ENCODE measurements at places on chromosomes 12 and 14. TPM values are rescaled to one million over a fixed set of nuclear protein-coding genes. Genes with fewer than 3 reads are reported as not detected.

The KRT6C gene
- not detected for polyA plus RNA-seq

The CD69 gene
- polyA plus RNA-seq, result 1.7 TPM

DNA sequence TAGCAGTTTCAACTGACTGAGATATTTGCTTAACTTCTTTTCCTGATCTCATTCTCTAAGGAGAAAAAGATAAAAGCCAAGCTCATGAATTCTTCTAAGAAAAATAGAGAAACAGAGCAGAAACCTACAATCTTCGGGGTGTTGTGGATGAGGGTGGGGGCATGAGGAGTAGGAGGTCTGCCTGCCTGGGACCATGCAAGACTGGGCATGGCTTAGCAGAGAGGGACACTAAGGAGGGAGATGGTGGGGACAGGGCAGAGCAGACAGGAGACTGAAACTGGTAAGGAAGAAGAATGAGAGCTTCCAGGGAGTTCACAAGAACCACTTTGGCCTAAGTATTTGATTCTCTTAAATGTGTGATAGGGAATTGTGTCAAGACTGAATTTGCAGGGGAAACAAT is 188.0 kb downstream of the CFAP54 start:
- DNase-seq, result no peak

- DNase-seq, result peak; percentile 92
These were observed at the start of gene SVOP for GRCh38 chr12:109020796-109021380. Gene SVOP, minus strand, starts transcription at chr12:109021068. Its CDS starts 200 bp downstream, at chr12:109020868.

DNA sequence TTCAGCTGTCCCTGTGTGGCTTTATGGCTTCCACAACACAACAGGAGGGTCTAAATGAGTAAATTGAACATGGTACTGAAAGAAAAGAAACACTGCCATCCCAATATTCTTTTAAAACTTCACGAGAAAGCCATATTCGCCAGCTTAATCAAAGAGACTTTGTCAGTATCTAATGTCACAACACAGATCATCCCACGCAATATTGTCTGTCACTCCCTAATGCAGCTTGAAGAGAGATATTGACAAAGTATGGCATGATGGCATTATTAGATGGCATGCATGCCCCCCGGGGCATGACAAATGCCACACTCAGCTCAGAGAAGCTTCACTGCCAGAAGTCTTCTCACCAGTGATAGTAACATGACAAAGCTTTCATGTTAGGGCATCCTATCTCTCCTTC is 197.8 kb downstream of the TTC8 start:
- no peak for DNase-seq

DNA sequence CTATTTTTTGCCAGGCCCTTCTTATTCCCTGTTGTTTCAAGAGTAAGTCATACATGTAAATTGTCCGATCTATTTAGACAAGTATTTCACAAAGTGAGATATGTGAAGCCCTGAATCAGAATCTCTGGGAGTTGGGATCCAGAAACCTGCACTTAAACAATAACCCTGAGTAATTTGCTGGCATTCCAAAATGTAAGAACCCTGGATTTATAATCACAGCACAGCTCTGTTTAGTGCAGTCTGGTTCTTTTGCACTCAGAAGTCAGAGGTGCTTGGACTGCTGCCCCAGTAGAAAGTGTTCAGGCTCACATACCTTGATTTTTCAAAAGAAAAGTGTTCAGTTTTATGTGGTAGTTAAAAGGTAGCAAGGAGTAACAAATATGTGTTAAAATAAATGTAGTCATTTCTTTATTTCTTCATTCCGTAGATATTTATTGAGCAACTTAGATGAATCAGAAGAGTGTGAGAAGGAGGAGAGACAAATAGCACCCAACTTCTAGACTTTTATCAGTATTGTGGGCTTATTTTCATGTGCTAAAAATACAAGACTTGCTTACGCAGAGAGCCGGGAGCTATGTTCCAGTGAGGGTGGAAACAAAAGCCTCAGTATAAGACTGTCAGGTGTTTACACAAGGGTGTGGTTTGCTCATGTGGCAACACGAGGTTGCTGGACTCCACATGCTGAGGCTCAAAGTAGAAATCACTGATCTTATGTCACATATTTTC is 70.1 kb downstream of the SYNE2 start:
- DNase-seq, result no peak

- DNase-seq, result no peak
These were observed 4.1 kb upstream of the COL2A1 start for GRCh38 chr12:48008349-48008748.

GRCh38 chr12:29640589-29641345 is 143.0 kb downstream of the TMTC1 start:
- peak; percentile 35 for DNase-seq

GRCh38 chr14:102610968-102611811 is 18.7 kb downstream of the RCOR1 start:
- DNase-seq, result no peak

DNA sequence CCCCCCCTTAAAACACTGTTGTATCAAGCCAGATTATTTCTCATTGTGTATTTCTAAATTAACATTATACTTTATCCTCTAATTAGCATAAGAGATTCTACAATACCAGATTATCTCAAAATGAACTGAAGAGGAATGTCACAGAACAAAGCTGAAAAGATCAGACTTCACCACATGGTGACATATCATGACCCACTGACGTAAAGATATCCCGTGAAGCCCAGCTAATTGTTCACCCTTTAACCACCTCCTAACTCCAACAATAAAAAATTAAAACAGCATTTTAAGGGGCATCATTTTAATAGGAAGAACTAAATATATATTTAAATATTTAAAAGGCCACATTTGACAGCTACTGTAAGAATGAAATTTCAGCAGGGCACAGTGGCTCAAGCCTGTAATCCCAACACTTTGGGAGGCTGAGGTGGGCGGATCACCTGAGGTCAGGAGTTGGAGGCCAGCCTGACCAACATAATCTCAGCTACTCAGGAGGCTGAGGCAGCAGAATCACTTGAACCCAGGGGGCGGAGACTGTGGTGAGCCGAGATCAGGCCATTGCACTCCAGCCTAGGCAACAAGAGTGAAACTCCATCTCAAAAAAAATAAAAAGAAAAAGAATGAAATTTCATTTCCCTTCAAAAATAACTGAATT is 29.0 kb downstream of the CDK17 start:
- no peak for DNase-seq

- no peak for DNase-seq
These were observed 29.3 kb downstream of the DHRS2 start for GRCh38 chr14:23665302-23666016.

GRCh38 chr12:31002361-31002725 is 71.3 kb upstream of the DDX11 start:
- no peak for DNase-seq

- no peak for DNase-seq
These were observed 183.8 kb downstream of the TBX5 start for GRCh38 chr12:114221957-114222630.

DNA sequence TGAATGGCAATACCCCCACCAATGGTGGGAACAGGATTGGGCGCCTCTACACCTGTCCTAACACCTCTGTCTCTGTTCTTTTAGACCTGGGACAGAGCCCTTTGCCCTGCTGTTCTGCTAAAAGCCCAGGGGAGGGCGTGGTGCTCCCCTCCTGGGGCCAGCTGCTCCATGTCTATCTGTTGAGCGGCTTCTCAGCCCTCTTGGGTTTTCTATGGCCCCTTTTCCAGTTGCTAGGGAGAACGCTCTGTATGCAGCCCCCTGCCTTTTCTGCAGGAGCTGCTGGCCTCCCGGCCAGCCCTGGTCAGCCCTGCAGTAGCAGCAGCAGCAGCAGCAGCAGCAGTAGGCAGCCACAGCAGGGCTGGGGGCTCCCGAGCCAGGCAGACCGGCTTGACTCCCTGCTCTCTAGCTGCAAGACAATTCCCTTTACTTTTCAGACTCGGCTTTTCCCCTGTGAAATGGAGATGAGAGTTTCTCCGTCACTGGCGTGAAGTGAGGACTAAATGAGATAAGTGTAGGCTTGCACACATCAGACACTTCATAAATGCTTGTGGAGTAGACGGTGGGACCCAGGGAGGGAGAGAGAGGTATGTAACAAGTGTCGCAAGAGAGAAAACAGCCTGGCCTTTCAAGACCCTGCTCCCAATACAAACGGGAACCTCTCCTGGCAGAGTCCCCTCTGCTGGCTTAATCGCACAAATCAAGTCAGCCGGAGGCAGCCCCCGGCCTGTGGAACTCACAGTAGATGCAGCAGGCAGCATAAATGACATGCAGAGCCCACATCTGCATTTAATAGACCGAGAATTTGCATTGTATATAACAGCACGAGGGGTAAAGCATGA is 1.0 kb downstream of the RTL1 start:
- no peak for DNase-seq

- DNase-seq, result peak; percentile 72
These were observed 131.8 kb upstream of the MAP1LC3B2 start for GRCh38 chr12:116427200-116427930.

All from renal pelvis (tissue), 12 donors.